ENCODE measurements at places on chromosomes 11 and 22.

- DNase-seq = no peak
Observed at GRCh38 chr22:32817137-32817730, 15.7 kb downstream of the TIMP3 start.

- DNase-seq = no peak
Observed at GRCh38 chr11:17779861-17780594, 45.4 kb downstream of the KCNC1 start.

- no peak for DNase-seq
Observed at GRCh38 chr11:61828629-61829407, 718 bp downstream of the FADS2 start.

DNA sequence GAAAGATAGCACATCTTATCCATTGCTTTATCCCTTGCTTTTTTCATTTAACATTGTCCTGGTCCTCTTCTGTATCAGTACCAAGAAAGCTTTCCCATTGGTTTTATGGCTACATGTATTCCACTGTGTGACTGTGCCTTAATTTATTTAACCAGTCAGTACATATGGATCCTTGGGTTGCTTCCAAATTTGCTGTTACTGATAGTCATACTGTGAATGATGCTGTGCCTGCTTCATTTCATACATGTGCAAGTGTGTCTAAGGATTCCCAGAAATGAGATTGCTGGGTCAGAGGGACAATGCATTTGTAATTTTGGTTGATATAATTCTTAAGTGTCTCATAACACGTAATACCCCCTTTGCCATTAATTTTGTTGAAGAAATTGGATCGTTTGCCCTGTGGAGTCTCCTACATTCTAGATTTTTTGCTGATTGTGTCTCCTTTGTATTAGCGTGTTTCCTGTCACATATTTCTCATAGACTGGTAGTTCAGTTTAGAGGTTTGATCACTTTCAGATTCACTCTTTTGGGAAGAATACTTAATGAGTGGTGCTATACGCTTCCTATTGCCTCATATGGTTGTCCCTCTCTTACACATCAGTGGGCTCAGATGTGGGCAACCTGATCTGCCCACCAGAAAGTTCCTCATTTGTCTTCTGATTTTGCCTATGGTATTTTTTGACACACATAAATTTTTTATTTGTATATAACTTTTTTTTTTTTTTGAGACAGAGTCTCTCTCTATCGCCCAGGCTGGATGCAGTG, 35.3 kb downstream of the MYBPC3 start:
- no peak for DNase-seq

GRCh38 chr11:115990004-115990447, 485.8 kb upstream of the CADM1 start:
- DNase-seq = no peak

GRCh38 chr11:132838627-132839026, 693.7 kb downstream of the OPCML start:
- DNase-seq = no peak

- DNase-seq = no peak
Observed at GRCh38 chr11:66894141-66894540, 37.3 kb downstream of the LRFN4 start.

Data from epithelial cell of prostate (primary cell).